Fibroblast of mammary gland (primary cell): ENCODE measurements at places on chromosomes 5 and 9.

DNA sequence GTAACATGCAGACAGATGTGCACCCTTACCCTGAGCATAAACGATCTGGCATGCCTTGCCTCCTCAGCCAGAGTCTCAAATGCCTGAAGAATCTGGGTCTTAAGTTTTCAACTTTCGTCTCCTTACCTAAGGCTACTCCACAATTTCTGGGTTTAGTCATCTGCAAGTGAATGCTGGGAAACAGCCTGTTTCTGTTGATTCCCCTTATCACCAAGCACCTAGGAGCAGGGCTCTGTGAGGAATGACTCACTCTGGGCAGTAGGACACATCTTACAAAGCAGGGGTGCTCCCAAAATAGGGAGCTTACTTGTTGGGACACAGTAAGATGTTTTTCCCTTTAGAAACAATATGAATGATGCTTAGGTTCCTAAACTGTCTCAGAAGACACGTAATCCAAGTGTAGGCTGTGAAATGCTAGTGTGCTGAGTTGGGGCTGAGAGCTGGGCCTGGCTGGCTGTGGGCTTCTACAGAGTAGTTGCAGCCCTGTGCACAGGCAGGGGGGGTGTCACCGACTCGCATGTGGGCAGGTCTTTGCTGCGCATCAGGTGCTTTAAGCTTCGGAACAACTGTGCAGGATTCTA, 58.0 kb downstream of the DAP start:
- DNase-seq: peak; percentile 54

GRCh38 chr5:54309691-54310432, 511 bp downstream of the ARL15 start:
- DNase-seq: no peak

- DNase-seq: peak; percentile 47
Measured at GRCh38 chr9:95107001-95107749, 210.3 kb downstream of the FANCC start.

DNA sequence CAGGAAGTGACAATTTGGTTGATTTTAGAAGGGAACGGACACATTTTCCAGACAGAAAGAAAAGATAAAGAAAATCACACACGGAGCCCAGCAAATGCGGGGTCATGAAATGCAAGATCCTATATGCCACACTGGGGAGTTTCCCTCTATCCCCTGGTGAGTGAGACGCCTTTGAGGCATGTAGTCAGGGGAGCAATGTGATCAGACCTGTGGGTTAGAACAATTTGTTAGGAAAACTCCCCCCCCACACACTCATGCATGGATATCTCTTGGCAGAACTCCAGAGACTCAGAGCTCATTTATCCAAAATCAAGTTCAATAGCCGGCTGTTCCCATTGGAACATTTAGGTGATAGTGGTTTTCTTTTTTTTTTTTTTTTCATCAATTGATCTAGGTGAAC, 71.7 kb upstream of the TRIO start:
- DNase-seq: no peak

GRCh38 chr9:123165813-123166212, 102.6 kb downstream of the STRBP start:
- no peak for DNase-seq

DNA sequence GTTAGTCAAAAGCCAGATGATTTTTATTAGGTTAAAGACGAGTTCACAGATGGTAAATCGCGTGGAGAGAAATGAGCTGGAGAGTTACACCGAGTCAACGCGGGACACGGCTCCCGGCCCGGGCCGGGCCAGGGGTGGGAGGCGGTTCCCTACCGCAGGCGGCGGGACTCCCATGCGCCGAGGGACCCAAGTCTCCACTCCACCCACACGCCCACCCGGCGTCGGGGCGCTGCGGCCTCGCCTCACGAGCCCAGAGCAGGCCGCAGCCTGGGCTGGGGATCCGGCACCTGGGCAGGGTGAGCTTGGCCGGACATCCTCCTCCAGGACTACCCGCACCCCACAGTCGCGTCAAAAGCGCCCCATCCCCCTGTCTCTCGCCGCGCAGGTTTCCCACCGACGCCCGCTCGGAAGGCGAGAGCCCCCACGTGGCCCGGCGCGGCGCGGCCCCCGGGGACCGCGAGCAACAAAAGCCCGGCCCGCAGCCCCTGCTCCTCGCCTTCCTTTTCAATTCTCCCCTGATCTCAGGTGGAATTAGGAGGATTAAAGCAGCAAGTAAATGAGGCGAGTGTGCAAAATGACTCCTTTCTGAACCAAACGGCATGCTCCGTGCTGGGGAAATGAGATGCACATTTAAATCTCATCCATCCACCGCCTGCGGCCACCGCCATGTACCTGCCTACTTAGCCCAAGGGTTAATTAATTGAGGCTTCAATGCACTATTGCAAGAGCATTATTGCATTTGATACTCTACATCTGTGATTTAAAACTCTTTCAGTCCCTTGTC, 196.5 kb upstream of the TBCA start:
- peak; percentile 9 for DNase-seq

- DNase-seq: no peak
Measured at GRCh38 chr5:139293202-139293506, 386 bp upstream of the MATR3 start.

- no peak for DNase-seq
Measured at GRCh38 chr5:157941616-157942015, 82.7 kb upstream of the CLINT1 start.

DNA sequence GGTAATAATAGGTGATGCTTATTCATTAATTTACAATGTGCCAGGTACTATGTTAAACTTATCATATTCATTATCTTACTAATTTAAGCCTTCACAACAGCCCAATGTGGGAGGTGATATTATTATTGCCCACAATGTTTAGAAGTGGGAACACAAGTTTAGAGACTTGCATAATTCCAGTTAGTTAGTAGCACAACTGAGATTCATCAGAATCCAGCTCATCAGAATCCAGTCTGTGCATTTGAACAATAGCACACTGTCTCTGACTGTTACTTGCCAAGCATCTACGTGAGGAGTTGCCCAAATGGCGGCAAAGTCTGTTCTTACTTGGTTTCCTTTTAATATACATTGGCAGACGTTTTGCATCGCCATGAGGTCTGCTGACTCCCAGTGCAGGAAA, 110.9 kb upstream of the BASP1 start:
- no peak for DNase-seq

- DNase-seq: no peak
Measured at GRCh38 chr9:70011366-70011765, 32.3 kb upstream of the MAMDC2 start.

- peak; percentile 84 for DNase-seq
Measured at GRCh38 chr5:54090495-54091120, 219.8 kb downstream of the ARL15 start.

- no peak for DNase-seq
Measured at GRCh38 chr9:83505282-83505681, 32.9 kb downstream of the FRMD3 start.

GRCh38 chr5:52139888-52140615, 647.7 kb upstream of the ITGA1 start:
- DNase-seq: no peak

DNA sequence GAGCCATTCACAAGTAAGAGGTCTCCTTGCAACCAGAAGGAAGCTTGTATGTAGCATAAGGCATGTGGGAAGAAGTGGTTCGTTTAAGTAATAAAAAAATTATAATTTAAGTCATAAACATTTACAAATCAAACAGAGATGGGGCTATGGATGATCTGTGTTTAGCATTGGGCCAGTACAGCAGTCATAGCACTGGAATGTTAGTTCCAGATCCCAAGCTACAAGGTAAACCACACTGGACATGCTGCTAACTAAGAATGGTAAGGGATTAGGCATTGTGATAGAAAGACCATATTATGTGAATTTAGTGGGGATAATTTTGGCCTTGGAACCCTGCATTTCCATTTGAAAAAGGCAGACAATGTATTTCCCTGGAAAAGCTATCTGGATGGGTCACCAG, 170.4 kb upstream of the KCNN2 start:
- peak; percentile 7 for DNase-seq

DNA sequence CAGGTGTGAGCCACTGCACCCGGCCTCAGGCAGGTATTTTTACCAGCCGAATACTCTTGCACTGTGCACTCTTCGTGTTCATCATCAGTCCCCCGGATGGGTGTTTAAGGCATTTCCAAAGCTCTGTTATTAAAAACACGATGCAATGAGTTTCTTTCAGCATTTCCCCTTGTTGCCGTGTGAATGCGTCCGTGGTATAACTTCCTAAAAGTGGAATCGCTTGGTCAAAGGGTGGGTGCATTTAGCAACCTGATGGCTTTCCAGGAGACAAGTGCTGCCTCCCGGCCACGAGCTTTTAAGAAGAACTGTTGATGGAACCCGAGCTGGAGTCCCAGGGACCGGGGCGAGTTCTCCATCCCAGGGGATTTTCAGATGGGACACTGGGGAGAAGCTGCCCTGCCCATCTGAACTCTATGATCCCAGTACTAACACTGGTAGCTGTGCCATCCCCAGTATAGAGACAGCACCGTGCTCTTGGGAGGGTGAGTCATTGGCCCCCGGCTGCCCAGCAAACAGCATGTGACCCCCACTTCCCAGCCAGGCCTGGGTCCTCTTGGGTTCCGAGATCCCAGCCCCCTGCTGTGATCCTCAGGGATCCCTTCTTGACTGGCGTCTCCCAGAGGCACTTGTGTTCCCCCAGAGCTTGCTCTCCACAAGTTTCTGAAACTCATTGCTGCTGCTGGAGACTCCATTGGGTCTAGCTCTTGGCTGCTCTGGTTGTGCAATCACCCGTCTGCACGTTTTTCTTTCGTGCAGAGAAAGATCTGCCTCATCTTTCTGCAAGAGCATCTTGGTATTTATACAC, 169.5 kb upstream of the IER5L start:
- DNase-seq: peak; percentile 62

- no peak for DNase-seq
Measured at GRCh38 chr5:167814040-167814439, 477.4 kb upstream of the WWC1 start.

GRCh38 chr5:88734983-88735382, 148.0 kb downstream of the MEF2C start:
- DNase-seq: no peak

GRCh38 chr9:115653171-115653606, 500.4 kb upstream of the PAPPA start:
- peak; percentile 69 for DNase-seq

- no peak for DNase-seq
Measured at GRCh38 chr5:138918686-138919085, 43.6 kb upstream of the LRRTM2 start.

DNA sequence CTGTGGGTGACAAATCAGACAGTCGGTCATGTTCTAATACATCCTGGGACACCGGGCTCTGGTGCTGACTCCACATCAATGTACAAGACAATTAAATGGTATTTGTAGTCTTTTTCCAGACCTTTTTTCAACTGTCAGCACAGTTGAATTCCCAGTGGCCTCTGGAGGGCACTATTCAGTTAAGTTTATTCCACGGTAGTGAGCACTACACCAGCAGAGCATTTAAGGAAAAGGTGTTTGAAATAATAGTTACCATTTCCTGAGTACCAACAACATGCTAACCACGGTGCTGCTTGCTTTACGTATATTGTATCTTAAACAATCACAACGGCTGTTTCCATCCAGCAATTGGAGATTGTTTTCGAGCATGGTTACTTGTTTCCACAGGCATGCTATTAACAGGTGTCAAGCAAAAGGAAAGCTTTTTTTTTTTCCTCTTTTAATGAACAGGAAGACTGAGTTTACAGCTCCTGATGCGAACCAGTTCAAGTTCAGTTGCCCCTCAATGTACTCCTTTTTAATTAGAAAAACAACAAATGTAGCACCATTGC, 186.7 kb downstream of the PDZD2 start:
- DNase-seq: peak; percentile 71

DNA sequence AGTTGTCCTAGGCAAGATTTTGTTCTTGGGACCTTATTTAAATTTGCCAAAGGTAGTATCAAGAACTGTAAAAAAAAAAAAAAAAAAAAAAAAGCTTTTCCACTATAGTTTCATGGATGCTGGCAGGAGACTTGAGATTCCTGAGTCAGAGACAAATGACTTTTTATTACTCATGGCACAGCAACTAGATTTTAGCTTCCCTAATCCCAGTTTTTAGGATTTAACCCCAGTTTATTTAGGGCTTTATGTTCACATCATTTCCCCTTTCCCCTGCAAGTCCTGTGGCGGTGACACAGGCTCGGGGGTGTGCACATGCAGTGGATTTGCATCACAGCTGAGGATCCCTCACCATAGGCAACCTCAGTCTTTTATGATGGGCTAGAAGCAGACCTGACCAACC, 144.9 kb downstream of the GOLPH3 start:
- peak; percentile 83 for DNase-seq

- DNase-seq: no peak
Measured at GRCh38 chr5:116420540-116420939, 154.1 kb downstream of the SEMA6A start.

GRCh38 chr9:122032346-122032745, 60.8 kb downstream of the TTLL11 start:
- DNase-seq: no peak

DNA sequence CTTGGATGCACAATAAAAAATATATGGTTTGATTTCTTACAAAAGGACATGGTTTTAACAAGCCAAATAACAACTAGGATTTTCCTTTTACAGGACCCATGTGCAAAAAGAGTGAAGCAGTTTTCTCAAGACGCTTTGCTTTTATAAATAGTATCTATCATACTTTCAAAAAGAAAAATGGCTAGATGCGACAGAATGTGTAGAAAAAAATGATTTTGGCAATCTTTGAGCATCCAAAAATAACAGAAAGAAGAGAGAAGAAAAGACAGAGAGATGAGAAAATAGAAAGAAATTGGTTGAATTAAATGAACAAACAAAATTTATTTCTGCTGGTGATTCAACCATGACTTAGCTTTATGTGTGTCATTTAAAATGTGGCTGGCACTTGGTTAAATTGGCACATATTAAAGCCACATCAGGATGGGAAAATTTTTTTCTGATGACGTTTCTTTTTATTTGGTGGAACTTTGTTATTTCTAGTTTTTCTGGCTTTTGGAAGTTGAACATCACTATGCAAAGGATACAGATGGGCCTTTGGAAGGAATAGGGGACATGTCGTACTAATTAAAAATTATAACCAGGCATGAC, 35.6 kb upstream of the NREP start:
- DNase-seq: peak; percentile 85

DNA sequence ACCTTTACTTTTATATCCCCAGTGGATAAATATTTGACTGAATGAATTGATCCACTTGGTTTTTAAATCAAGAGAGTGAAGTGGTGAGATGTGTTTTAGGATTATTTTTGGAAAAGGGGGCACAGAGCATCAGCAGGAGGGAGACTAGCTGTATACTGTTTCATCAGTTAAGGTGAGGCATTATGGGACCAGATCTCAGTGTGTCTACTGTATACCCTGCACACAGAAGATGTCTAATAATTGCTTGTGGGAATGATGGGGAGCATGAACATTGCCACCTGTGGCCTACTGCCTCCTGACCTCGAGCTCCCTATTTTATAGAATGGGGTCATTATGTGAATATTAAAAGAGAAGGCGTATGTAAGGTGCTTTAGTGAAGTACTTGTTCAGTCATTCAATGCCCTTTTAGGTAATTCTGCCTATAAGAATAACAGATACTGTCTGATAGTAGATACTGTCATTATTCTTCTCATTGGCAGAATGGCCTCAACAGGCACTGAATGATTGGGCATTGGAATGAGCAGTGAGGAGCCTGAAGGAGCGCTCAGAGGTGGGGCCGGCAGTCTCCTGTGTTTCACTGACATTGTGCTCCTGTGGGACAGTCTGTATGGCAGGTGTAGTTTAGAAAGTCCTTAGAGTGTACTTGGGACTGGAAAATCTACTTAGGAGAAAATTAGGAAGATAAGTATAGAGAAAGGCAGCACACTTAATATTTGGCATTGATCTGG, 47.4 kb upstream of the FAM120AOS start:
- no peak for DNase-seq
